NAMALWA (cell line): ENCODE measurements at places on chromosomes 13 and 19.

GRCh38 chr19:16867211-16867610, 21.6 kb upstream of the F2RL3 start:
- no peak for DNase-seq

DNA sequence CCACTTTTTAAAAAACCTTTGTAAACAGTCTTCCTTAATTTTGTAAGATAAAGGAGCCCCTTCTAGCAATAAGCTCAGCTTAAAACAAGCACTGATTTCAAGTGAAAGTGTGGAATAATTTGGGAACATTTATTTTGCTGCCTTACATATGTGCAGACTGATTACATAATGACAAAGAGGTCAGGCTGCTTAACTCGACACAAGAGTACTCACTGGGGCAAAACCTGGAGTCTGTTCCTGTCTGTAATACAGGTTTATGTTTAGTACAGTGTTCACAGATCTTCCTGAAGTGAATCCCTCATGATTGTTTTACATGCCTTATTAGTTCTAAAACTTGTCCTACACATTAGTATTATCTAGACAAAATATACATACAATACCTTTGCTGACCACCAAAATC, 609.8 kb downstream of the LMO7 start:
- no peak for DNase-seq

DNA sequence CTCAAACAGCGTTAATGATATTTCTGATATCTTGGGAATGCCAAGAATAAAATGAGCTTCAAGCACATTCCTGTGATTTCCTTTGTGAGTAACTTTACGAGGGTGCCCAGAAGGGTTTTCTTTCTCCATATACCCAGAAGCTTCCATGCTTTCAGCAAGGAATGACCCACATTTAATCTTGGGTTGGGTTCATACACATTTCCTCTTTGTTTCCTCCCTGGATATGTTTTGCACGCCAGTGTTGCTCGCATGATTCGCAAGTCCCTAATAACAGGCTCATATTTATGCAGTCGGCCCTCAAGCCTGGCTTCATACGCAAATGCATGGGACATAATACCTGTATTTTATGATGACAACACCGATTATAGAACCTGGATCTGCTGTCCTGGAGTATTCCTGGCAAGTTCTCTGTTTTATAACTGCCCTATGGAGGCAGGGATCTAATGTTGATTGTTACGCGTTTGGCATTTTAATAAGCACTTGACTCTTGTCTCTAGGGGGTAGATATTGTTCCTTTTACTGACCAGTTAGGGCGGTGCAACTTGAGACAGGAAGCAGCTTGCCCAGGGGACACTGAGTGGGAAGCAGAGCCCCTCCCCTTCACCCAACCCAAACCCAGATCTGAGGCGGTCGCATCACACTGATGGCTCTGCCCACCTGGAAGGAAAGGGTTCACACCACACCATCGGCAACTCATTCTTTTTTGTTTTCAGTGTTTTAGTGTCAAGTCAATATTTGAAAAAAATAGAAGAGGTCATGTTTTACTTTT, 220.4 kb upstream of the SOX1 start:
- DNase-seq = no peak

DNA sequence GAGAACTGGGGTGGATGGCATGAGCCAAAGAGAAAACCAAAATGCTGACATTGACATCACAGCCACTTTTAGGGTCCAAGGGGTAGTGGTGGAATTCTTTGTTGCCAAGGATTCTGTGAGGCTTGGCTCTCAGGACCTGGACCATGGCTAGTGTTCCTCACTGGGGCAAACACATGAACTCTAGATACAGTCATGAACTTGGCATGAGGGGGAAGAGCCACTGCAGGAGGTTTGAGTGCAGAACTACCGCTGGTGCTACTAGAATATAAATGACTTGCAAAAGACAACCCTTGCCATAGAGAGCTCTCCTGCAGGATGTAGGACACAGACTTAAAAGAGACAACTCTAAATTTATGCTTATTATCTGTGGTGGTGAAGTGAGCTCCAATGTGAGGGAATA, 29.8 kb upstream of the FRY start:
- DNase-seq = no peak

GRCh38 chr13:30346153-30346788, 38.9 kb upstream of the KATNAL1 start:
- no peak for DNase-seq

GRCh38 chr13:30234619-30235162, 72.7 kb downstream of the KATNAL1 start:
- no peak for DNase-seq

- DNase-seq = no peak
Observed at GRCh38 chr19:35990771-35991730, 3.9 kb upstream of the SDHAF1 start.

- no peak for DNase-seq
Observed at GRCh38 chr19:52086481-52086880, 9.1 kb downstream of the ZNF841 start.

DNA sequence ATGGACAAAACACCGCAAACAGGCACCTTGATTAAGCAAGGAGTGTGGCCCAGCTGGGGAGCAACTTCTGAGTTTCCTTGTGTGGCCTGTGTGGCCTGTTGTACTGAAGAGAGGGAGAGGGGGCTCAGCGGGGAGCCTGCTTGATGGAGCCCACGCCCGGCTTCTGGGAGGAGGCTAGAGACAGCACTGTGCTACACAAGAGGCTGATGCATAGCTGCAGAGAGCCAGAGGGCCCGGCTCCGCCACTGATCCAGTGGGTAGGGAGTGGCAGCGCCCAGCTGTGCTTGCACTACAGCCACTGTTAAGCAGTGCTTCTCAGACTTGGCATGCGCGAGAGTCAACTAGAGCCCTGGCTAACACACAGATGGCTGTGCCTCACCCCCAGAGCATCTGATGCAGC, 19.0 kb downstream of the LYL1 start:
- no peak for DNase-seq

GRCh38 chr19:45952686-45953505, 20.8 kb downstream of the NOVA2 start:
- peak; percentile 85 for DNase-seq

DNA sequence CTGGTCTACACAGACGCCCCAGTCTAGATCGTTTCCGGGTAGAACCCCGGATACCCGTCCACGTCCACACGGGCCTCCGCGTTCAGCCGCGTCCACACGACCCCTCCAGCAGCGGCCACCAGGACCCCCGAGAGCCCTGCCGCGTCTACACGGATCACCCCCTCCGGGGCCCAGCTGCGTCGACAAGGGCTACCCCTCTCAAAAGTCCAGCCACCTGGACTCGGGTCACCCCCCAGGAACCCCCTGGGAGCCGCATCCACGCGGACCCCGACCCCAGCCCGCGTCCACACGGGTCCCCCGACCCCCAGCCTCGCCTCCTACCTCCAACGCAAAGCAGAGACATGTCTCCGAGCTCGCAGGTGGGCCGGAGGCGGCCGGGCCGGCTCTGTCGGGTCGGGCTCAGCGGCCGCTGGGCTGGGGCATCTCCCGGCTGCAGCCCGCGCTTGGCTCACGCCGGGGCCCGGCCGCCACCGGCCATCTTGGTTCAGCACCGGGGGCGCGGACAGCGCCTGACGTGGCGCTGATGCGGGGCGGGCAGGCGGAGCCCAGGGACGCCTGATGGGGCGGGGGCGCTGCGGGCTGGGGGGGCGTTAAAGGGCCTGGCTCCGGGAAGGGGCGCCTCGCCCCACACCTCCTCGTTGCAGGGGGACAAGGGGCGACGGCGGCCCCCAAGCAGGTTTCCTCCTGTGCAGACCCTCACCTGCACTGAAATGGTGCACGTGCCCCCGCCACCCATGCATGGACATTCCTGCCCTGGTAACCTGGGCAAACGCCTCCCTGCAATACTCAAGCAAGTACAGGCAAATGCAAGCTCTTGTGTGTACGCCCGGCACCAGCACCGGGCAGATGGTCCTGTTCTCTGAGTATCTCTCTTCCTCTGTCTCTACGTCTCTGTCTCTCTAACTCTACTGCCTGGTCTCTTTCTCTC, at the start of gene UNC13A:
TSS of gene UNC13A (minus strand) at position 498 of the 928 bp plus-strand sequence. CDS start at position 343, 155 bp downstream.
- no peak for DNase-seq

- peak; percentile 26 for DNase-seq
Observed at GRCh38 chr13:111610081-111610480, 289.6 kb downstream of the TEX29 start.

DNA sequence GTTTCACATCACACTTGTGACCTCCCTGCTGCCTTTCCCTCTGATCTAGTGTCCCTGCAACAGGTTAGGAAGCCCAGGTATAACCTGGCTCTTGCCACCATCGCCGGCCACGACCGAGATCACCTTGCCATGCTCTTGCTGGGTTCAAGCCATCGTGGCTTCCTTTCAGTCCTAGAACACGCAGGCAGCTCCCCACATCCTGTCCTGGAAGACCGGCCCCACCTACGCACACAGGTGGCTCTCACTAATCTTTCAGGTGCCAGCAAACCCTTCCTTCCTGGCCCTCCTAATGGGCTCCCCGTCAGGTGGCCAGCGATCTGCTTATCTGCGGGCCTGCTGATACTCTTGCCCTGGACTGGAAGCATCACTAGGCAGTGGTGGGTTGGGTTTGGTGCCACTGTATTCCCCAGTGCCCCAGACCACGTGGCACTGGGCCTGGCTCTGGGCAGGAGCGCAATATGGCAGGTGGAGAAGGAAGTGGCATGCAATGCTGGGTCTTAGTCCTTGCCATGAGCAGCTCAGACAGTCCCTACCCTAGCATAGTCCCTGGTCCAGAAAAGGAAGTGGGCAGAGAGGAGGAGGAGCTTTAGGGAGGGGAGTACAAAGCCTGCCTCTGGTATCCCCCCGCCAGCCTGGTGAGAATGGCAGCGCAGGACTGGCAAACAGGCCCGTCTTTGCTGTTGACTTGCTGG, 11.8 kb downstream of the PPP1R37 start:
- DNase-seq = no peak

DNA sequence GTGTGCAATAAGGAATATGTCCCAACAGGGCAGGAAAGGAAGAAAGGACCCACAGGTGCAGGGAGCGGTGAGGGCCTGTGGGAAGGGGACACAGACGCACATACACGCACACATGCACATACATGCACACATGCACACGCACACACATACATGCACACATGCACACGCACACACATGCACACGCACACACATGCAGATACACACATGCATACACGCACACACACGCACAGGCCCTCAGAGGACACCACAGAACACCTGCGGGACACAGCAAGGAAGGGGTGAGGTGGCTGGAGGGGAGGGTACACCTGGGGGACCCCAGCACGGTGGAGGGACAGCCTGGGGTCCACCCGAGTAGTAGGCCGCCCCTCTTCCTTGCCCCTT, 12.9 kb downstream of the PIP5K1C start:
- no peak for DNase-seq

GRCh38 chr19:34504809-34505291, 23.3 kb downstream of the WTIP start:
- DNase-seq = no peak

GRCh38 chr13:97445522-97446187, 11.7 kb downstream of the RAP2A start:
- no peak for DNase-seq

- peak; percentile 79 for DNase-seq
Observed at GRCh38 chr19:47232422-47233211, 1.6 kb upstream of the BBC3 start.

GRCh38 chr13:44013758-44014291, 134.1 kb downstream of the LACC1 start:
- no peak for DNase-seq

GRCh38 chr13:27853861-27854260, 61.6 kb downstream of the GSX1 start:
- DNase-seq = no peak

DNA sequence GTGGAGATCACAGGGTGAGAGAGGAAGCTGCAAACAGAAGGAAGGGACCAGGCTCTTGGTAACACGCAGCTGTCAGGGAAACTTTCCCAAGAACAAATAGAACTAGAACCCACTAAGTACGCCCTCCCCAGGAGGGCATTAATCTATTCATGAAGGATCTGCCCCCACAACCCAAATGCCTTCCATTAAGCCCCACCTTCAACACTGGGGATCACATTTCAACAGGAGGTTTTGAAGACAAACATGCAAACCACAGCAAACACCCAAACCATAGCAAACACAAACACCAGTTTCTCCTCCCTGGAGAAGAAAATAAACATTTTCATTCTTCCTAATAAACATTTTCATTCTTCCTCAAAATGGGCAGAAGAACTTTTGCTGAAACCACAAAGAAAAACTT, 329.6 kb downstream of the EFNB2 start:
- no peak for DNase-seq

GRCh38 chr13:98372876-98373275, 195.8 kb upstream of the RNF113B start:
- DNase-seq = no peak

DNA sequence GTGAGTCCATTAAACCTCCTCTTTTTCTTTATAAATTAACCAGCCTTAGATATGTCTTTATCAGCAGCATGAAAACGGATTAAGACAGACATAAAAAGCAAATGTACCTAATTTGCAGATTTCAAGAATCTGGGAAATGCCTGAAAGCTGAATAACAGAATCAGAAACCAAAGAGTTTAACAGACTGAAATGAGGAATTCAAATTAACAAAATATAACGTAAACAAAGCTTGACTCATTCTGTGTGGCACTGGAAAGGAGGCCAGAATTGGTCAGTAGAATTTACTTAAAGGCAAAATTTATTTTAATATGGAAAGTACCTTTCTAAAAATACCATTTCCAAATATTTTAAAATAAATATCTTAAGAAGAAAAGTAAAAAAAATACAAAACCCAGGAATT, 540.6 kb upstream of the HTR2A start:
- no peak for DNase-seq

DNA sequence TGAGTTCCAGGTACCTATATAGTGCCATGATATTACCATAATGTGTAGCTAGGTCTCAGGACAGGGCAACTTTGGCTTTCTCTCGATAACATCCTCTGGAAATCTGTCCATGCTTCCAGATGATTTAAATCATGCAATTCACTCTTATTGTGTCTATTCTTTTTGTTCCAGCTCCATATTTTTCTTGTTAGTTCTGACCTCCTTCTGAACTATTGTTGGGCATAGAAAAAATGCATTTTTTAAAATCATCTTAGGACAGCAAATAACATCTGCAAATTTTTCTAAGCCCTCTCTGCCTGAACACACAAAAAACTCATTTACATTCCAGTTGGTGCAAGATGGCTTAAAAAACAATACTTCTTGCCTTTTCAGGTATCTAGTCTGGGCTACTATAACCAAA, 1561.0 kb upstream of the MIR17HG start:
- DNase-seq = no peak

GRCh38 chr13:108342369-108343289, 73.1 kb downstream of the TNFSF13B start:
- peak; percentile 55 for DNase-seq

DNA sequence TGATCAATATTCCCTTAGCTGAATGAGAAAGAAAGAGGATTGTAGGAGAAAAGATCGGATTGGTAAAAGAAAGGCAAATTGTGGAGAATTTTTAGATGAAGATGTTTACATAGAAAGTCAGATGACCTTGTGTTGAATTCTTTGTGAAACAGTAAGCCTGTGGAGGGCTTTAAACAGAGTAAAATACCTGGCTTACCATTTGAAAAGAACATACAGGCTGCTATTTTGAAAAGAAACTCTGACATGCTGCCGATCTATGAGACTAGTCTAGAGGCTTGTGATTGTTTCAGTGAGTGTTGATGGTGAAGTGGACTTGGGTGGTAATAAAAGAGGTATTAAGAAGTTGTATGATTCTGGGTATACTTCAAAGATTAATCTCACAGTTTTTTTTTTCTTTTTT, 938.9 kb upstream of the PRR20A start:
- no peak for DNase-seq
